ENCODE measurements at places on chromosomes 13 and 19.
A peak's percentile ranks its signal among the peaks of the same experiment; 100 is the strongest.

GRCh38 chr19:49930483-49931011, 1.2 kb upstream of the NUP62 start:
- no peak for DNase-seq

- DNase-seq, result no peak
Measured at GRCh38 chr19:50387868-50388245, 3.7 kb downstream of the POLD1 start.

DNA sequence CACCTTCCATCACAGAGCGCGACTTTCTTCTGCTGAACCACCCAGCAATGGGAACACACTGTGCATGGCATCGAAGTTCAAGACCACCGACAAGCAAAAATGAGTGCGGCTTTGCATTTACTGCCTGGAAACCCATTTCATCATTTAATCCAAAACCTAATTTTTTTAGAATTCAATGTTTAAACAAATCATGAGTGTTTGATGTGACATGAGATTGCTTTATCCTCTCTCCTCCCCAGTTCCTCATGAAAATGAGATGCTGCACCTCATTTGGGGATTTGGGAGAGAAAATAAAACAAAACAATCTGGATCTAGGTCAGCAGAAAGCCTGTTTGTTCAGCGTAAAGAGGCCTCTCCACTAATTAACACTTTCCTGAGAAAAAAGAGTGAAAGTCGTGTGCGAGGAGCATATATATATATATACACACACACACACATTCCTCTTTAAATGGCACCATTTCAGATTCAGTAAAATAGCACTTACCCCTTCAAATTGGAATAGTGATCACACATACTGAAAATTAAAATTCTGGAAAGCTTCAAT, 126.2 kb downstream of the DCT start:
- no peak for DNase-seq

DNA sequence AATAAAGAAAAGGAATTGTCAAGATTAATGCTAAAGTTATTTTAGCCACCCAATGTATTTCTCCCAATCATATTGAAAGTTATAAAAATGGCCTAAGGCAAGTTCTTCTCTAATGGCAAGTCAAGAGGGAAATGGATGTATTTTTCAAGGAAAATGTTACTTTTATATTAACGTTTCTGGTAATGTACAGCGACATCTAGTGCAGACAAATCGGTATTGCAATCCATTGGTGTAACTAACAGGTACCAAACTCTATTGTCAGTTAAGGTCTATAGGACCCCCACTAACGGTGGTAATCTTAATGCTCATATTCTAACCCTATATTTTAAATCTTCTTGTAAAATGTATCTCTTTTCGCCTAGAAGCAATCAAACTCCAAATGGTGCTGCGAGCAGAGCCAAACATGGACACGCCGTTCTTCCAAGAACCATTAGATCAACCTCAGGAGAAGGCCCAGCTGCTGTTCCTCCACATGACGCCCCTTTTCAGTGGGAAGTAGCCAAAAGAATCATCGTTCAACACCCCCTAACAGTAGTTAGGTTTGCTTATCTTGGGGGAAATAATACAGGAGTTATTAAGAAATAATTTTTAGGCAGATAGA, 98.5 kb upstream of the PABPC3 start:
- DNase-seq, result no peak

DNA sequence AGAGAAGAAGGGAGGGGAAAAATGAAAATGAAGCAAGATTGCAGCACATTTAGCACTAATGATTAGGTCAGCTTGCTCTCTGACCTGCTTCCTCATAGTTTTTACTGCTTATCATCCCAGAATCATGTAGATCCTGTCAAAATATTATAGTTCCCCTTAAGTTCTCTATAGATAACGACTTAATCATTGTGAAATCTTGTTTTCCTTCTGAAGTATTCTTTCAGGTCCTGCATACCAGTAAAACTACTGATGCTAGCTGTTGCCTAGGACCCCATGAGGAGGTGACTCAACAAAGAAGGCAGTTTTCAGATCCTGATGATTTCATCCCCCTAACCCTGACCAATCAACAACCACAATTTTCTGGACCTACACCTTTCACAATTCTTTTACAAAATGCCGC, 1131.7 kb downstream of the SLITRK5 start:
- DNase-seq, result no peak

GRCh38 chr13:90447734-90448101, 899.8 kb upstream of the MIR17HG start:
- DNase-seq, result no peak

DNA sequence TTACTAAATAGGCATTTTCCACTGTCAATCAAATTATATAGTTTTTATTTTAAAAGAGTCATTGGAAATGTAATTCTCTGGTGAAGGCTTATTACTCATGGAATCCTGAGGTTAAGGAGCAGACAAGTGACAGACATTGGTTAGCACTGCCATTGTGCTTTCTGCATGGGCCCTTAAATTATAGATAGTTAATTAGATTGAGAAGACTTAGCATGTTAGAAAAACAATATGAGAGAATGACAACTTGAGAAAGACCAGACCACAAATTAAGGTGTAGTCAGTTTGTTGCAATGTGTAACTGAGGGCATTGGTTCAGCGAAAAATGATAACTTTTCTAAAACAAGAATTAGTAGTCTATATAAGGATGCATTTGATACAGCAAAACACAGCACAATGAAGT, 195.5 kb downstream of the SLITRK6 start:
- DNase-seq, result no peak

DNA sequence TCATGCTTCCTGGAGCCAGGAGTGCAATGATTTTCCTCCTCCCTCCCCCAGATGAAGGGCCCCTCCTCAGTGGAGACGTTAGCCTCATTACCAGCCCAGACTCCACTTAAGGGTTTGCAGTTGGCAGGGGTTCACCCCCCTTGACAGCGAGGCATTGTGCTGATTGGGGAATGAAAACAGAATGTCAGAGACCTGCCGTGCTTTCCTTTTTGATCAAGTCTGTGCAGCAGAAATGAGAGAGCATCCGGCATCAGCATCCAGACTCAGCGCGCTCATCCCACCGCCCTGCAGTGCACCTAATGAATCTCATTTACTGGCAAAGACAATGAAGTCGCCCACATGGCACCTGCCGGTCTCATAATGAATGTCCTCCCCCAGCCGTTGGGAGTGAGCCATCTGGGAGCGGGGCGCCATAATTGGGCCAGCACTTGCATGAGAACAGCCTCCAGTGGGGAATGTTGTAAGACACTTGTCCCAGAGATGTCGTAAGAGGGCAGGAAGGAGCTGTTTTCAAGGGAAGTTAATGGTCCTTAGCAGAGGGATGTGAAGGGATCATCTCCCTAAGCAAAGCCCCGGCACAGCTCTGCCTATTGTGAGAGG, 98.3 kb upstream of the UQCRFS1 start:
- DNase-seq, result peak; percentile 87

- DNase-seq, result no peak
Measured at GRCh38 chr19:15631817-15632216, 8.9 kb upstream of the CYP4F3 start.

- DNase-seq, result no peak
Measured at GRCh38 chr13:33174931-33175330, 110.6 kb downstream of the STARD13 start.

- no peak for DNase-seq
Measured at GRCh38 chr13:91544723-91545122, 146.3 kb downstream of the GPC5 start.

DNA sequence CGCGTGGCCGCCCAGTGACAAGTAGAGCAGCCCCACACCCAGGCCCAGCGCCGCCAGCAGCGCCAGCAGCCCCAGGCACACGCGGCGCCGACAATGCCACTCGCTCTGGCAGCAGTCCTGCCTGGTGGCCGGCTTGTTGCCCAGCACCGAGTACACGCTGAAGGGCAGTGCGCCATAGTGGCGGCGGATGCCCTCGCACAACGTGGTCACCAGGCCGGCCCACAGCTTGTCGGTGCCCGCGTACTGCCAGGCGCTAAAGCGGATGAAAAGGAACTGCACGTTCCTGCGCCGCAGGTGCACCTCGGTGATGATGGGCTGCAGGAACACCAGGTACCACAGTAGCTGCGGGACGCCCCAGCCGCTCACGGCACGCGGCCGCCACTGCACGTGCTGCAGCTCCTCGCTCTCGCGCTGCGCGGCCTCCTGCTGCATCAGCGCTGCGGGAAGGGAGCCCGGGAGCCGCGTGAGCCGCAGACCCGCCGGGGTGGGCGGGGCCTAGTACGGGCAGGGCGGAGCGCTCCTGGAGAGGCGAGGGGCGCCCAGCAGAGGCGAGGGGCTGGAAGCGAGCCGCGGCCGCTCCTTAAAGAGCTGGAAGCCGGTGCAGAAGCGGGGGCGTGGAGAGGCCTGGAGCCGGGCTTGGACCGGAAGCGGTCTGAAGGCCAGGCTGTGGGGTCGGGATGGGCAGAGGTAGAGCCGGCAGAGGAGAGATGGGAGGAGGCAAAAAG, 7.3 kb downstream of the NKPD1 start:
- DNase-seq, result peak; percentile 10

DNA sequence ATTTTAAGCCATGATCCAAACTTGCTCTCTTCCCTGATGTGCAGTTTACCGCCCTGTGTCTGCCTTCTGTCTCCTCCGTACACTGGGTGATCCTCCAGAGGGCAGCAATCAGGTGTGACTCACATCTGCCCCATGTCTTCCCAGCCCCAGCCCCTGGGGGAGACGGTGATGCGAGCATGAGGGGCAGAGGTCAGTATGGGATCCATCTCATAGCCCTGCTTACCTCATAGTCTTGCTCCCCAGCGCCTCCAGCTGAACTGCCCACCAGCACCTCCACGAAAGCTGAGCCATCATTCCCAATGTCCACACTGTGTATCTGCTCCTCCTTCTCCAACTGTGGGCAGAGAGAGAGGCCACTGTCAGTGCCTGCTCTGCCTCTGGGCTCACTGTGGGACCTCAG, 14.6 kb downstream of the XRCC1 start:
- DNase-seq, result no peak

GRCh38 chr19:45920458-45920857, 5.9 kb upstream of the NANOS2 start:
- DNase-seq, result no peak

DNA sequence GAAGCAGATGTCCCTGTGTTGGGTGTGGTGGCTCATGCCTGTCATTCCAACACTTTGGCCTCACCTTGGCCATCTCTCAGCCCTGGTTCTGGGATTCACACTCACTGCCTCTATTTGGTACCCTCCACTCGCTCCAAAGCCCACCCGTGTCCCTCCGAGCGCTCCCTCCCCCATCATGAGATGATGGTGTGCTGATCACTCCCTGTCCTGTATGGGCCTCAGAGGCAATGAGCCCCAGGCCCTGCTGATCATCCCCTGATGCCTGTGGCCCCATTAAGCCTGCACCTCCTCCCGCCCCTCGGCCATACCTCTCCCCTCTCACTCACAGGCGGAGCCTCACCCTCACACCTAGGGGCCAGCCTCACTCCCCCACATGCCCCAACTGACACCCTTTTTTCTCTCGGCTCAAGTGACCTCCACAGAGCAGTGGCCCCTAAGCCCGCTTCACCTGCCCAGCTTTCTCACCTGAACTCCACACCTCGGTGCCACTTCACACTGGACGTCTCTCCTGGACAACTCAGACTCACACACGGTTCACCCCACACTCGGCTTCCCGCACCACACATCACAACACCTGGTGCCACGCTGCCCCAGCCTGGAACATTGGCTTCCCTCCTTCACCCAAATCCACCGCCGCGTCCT, 114.5 kb downstream of the STK24 start:
- DNase-seq, result no peak

DNA sequence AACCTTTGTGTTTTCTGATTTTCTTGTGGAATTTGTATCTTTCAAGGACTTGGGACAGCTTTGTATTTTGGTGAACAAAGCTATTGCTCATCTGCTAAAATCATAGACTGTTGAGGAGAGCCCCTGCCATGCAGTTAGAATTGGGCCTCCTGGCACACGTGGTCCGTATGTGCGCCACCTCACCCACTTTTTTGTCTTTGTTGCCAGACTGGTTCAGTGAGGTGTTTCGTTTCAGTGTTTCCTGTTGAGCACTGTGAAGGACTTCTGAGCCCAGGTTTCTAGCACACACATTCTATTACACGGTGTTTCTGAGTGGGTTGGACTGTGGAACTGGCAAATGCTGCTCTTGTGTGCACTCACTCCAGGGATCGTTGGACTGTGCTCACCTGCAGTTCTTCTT, 37.6 kb upstream of the RNF113B start:
- DNase-seq, result no peak
